ENCODE measurements at places on chromosomes 7 and 10.

DNA sequence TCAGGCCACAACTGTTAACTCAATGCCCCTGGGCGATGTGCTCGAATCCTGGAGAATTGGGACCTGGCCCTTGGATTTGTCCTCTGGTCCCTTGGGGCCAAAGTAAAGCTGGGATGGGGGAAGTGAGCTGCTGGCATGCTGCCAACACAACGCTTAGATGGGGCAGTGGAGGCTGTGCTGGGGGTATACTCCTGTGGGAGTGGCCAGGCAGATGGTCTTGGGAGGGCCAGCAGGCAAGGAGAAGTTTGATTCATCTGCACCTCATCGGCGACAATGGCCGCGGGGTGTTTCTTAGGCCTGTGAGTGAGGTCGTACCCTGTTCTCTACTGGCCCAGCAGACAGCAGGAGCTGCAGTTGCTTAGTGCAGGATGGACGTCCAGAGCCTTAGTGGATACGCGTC is 139.0 kb upstream of the MTPN start:
- no peak for DNase-seq

DNA sequence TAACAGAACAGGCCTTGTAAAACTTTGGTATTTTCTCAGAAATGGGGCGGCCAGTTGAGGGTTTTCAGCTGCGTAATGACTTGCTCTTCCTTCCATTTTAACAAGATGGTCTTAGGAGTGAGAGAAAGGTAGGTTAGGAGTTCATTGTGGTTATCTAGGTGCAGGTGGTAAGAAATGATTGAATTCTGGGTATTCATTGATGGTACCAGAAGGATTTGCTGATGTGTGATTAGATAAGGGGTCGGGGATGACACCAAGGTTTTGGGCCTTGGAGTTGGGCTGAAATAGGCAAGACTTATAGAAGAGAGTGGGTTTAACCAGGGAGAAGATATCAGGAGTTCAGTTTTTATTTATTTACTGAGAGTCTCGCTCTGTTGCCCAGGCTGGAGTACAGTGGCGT is 2.6 kb downstream of the MDH2 start:
- no peak for DNase-seq

- no peak for DNase-seq
Measured at GRCh38 chr10:79353000-79353406, 5.7 kb downstream of the PPIF start.

GRCh38 chr7:84627250-84627649 is 432.7 kb upstream of the SEMA3A start:
- no peak for DNase-seq

DNA sequence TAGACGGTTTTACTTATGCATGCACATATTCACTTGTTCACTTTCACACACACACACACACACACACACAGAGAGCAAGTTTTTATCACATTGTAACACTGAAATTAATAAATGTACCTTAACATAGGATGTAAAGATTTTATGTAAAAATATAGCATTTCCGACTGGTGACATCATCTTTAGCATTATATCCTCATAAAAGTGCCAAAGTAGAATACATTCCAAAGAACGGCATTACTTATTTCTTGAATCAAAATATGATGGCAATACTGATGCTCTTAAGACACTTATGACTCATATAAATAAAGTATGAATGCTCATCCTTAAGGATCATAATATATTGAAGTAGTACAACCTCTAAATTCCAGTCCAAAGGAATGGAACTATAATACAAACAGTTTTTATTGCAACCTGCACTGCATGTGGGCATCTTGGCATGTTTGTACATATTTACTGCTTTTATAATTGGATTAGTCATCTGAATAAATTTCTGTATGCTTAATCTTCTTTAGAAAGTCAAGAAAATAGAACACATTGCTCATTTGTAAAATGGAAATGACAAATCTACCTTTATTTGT is 290.0 kb upstream of the SEMA3A start:
- DNase-seq = no peak

DNA sequence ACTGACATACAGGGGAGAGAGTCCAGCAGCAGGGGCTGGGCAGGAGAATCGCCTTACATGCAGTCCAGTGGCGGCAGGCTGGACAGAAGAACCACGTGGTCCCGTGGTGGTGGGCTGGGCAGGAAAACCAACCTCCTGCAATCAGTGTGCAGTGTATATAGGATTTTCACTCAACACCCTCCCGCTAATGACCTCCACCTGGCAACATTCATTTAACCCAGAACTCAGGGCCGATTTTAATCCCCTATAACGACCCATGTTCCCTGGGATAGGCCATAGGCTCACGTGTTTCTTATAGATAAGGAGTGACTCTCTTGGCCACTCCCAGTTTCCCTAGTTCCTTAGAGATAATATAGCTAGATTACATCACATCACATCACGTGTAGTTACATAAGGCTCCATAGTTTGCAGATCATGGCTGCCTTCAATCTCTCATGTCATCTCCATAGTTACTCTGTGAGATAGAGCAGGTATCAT is 19.4 kb downstream of the MTURN start:
- DNase-seq = no peak
